Thyroid gland (tissue), 4 donors: ENCODE measurements at places on chromosomes 12 and 14. TPM values are rescaled to one million over a fixed set of nuclear protein-coding genes. Genes with fewer than 3 reads are reported as not detected.

Gene DAO
- not detected for total RNA-seq

Gene RAPGEF3
- 150 TPM for total RNA-seq

Gene FAM222A
- total RNA-seq = 1.7 TPM

Gene POTEM
- not detected for total RNA-seq

Gene SPIC
- not detected for total RNA-seq

DNA sequence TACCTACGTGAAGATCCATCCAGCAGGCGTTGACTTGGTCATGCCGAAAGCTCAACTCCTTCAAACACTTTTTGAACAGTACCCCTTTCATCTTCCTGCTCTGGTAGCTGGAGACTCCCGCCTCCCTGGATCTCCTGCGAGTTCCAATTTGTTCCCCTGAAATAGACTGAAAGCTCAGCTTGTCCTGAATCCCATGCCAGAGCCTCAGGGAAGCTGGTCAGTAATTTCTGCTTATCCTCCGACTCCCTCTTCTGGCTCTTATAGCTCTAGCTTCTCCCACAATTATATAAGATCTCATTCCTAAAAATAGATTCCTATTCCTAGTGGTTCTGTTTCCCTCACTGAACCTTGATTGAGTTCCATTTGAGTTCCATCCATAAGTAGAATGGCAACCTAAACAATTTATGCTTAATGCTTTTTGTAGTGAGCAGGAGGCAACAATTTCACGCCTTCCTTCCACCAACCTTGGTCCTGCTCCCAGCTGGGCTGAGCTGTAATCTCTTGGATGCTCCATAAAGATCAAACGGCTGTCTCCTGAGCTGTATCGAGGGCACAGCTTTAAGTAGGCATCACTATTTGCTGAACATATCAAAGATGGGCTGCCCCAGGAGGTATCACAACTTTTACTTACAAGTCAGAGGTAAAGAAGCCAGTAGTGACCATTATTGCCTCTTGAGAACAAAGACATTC is 8.0 kb upstream of the TMEM132C start:
- DNase-seq = no peak
- no peak overlapping the region for H3K4me3 ChIP-seq
- H3K36me3 ChIP-seq = no peaks in the 10 kb centered on the region
- H3K27ac ChIP-seq = no peak overlapping the region
- H3K27me3 ChIP-seq = no peaks in the 10 kb centered on the region

DNA sequence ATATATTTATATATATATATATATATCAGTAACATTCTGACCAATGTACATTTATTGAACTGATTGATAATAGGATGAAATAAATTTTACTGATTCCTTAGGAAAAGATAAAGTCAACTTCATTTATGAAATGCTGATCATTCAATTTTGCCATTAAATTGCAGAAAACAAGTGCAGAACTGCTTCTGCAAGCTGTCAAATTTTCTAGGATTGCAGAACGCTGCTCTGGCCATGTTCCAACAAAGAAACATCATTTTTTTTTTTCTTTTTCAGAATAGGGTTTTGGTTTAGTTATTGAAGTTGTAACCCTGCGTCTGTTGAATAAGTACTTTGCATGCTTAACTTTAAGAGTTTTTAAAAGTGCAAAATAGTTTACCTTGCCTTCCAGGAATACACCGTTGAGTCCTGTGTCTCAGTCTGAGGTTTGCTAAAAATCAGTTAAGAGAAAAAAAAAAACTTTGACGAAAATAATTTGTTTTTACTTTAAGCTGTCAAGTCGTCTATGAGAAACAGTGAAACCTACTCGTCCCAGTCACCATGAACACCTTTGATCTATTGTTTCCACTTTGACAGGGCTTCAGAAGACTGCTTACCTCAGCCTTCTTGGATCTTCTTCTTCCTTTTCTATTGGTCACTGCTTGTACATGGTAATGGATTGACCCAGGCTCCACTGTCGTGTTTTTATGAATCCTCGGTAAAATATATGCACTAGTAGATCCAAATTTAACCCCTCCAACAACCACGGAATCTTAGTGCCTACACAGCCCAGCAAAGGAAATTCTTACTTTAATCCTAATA is at the start of gene KERA:
Gene KERA (minus strand): TSS at position 657 of the 798 bp plus-strand sequence. CDS start 1,743 bp downstream, outside the sequence.
- no peak within 1 kb of the TSS for H3K4me3 ChIP-seq
- H3K27ac ChIP-seq = no peak within 1 kb of the TSS
- DNase-seq = no peak
- H3K4me1 ChIP-seq = no peaks in the 10 kb centered on the region
- no peaks in the 10 kb centered on the region for H3K27me3 ChIP-seq

- peaks cover 9% of the 10 kb centered on the region for H3K4me1 ChIP-seq
- H3K4me3 ChIP-seq = no peak overlapping the region
- DNase-seq = no peak
- H3K27ac ChIP-seq = no peak overlapping the region
Observed at GRCh38 chr12:81196595-81196994, 118.7 kb downstream of the ACSS3 start.

DNA sequence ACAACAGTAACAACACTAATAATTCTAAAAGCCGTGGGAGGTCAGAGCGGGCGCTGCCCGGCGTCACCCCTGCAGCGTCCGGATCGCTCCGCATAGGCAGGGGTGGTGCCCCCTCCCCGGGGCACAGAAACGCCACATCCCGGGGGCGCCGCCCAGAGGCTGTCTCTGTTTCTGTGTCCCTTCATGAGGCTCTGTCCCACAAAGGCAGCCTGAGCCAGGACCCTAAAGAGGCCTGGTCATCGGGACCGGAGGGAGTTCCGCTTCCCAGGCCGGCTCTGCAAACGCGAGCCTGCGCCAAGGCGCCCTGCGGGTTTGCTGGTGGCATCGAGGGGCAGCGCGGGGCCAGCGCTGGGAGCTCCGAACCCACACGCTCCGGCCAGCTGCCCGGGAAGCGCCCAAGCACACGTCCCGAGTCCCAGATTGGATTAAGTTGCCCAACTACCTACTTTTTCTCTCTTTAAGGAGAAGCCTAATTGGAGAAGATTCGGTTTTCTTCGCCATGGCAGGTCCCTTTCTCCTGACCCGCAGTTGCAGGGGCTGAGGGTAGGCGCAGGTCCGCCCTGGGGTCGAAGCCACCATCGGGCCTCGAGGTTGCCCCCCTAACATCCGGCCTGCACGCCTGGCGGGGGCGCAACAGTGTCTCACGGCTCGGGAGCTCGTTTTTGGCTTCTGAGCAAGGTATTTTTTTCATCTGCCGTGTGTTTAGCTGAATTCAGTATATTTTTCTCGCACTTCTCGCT is 421.7 kb downstream of the VRK1 start:
- H3K4me1 ChIP-seq = peaks cover 8% of the 10 kb centered on the region
- H3K27me3 ChIP-seq = no peaks in the 10 kb centered on the region
- DNase-seq = peak; percentile 17

DNA sequence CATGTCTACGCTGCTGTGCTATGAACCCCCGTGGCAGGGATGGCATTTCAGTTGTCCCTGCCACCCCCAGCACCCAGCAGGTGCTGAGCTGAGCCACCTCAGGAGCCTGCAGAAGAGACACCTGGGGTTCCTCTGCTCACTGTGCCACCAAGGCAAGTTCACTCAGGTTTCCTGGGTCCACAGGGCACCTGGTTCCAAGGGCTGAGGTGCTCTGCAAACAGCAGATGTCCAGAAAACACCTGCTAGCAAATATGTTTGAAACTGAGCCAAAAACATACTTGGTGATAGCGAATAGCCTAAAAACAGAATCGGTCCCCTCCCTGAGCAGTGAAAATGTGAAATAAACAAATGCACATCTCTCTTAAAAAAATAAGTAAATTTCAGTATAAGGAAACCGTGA is 35.6 kb upstream of the GPR68 start:
- H3K27me3 ChIP-seq = no peaks in the 10 kb centered on the region
- no peak overlapping the region for H3K27ac ChIP-seq
- no peak for DNase-seq

- no peak overlapping the region for H3K27ac ChIP-seq
- H3K27me3 ChIP-seq = no peaks in the 10 kb centered on the region
- H3K4me1 ChIP-seq = no peaks in the 10 kb centered on the region
- no peaks in the 10 kb centered on the region for H3K36me3 ChIP-seq
- no peak overlapping the region for H3K4me3 ChIP-seq
Observed at GRCh38 chr12:91127751-91128150, 16.5 kb upstream of the LUM start.

DNA sequence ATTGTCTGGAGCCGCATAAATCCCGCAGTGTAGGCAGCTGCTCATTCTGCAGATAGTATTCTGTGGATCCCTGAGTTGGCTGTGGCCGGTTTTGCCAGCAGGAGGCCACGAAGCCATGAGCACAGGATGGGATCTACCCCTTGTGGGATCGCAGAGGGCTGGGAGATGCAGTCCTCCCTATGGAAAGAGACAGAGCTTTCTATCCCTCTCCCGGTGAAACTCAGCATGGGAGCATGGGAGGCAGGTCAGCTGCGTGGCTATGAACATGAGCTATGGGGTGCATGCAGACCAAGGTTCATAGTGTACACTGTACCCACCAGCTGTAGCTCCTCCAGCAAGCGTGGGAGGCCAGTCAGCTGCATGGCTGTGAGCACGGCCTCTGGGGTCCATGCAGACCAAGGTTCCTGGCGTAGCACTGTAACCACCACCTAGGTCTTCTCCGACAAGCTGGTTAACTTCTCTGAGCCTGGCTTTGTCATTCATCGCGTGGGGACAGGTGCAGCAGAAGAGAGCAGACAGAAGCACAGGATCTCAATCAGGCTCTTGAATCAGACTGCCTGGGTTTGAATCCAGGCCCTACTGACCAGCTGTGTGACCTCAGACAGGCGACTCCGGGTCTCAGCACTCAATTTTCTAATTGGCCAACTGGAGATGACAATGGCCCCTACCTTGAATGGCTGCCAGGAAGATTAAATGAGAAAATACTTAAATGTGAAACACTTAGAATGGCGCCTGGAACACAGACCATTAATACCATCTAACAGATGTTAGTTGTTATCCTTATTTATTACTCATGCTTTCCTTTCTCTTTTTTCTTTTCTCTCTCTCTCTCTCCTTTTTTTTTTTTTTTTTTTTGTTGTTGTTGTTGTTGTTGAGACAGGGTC is 6.0 kb downstream of the BDKRB1 start:
- DNase-seq = no peak
- H3K36me3 ChIP-seq = no peaks in the 10 kb centered on the region
- no peak overlapping the region for H3K4me3 ChIP-seq
- H3K27me3 ChIP-seq = no peaks in the 10 kb centered on the region

GRCh38 chr14:90846511-90846910 is 30.3 kb upstream of the TTC7B start:
- no peak overlapping the region for H3K4me3 ChIP-seq
- no peaks in the 10 kb centered on the region for H3K36me3 ChIP-seq
- no peaks in the 10 kb centered on the region for H3K4me1 ChIP-seq
- H3K27ac ChIP-seq = no peak overlapping the region

GRCh38 chr14:100872259-100873095 is 31.0 kb downstream of the RTL1 start:
- H3K4me1 ChIP-seq = no peaks in the 10 kb centered on the region
- DNase-seq = no peak
- H3K27ac ChIP-seq = no peak overlapping the region
- no peaks in the 10 kb centered on the region for H3K27me3 ChIP-seq
- no peaks in the 10 kb centered on the region for H3K36me3 ChIP-seq
- H3K4me3 ChIP-seq = no peak overlapping the region

DNA sequence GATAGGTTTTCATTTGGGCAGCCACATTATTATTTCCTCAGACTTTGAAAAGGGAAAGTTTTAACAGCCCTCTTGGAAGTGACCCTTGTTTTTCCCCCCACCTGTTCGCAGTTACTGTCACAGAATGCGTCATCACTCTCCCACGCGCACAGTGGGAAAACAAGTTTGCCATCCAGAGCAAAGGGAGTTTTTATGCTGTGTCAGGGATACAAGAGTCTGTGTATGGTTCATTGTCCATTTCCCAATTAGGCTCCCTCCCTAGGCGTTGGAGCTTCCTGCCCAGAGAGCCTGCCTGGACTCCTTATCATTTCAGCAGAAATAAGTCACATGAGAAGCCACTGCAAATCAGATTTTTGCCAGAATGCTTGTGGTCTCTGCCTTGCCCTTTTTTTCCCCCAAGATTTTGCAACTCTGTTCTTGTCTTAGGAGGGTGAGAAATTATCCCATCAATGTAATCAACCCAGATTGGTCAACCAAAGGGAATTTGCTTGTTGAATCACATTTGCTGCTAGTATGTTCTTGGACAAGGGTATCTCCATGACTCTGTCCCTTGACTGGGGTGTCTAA is 104.1 kb downstream of the IGF1 start:
- no peaks in the 10 kb centered on the region for H3K27me3 ChIP-seq
- H3K4me3 ChIP-seq = no peak overlapping the region

- no peaks in the 10 kb centered on the region for H3K36me3 ChIP-seq
- H3K4me3 ChIP-seq = no peak overlapping the region
- no peak overlapping the region for H3K27ac ChIP-seq
- H3K27me3 ChIP-seq = no peaks in the 10 kb centered on the region
Observed at GRCh38 chr14:76742966-76743365, 18.3 kb upstream of the VASH1 start.

DNA sequence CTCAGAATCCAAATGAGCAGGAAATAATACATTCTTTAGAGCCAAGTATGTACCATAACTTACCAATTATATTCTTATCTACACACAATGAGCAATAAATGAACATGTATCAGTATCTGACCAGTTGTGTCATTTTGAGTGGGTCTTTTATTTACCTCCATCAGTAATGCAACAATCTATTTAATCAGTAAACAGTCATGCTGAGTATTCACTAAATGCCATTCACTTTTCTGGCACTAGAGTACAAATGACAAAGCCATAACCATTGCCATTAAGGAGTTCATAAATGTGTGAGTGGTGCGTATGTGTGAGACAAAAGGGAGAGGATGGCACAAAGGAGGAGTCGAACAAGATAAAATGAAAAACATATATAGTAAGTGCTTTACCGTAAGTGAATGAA is 1.5 kb upstream of the STRAP start:
- DNase-seq = no peak
- peaks cover 17% of the 10 kb centered on the region for H3K4me1 ChIP-seq
- no peaks in the 10 kb centered on the region for H3K27me3 ChIP-seq
- no peaks in the 10 kb centered on the region for H3K36me3 ChIP-seq
- H3K27ac ChIP-seq = no peak overlapping the region

DNA sequence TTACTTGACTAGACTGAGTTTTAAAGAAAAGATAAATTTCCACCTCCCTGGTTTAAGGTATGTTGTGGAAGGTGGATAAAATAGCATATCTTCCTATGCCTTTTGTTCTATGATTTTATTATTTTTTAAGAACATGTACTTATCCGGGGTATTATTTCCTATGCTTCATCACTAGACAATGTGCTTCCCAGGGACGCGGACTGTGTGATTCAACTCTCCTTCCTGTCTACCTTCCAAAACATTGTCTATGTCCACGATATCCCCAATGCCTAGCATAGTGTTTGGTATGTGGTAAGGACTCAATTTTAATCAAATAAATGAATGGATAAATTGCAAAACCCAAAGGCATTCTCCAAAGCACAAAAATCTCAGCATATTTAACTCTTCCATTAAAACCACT is 8.3 kb upstream of the CCND2 start:
- H3K4me3 ChIP-seq = no peak overlapping the region
- no peaks in the 10 kb centered on the region for H3K27me3 ChIP-seq
- no peak for DNase-seq
- H3K36me3 ChIP-seq = no peaks in the 10 kb centered on the region
- H3K4me1 ChIP-seq = peaks cover 8% of the 10 kb centered on the region

- no peak overlapping the region for H3K4me3 ChIP-seq
- DNase-seq = no peak
- no peaks in the 10 kb centered on the region for H3K4me1 ChIP-seq
- H3K27me3 ChIP-seq = no peaks in the 10 kb centered on the region
Observed at GRCh38 chr12:53268630-53269562, 797 bp downstream of the ESPL1 start.

- no peak for DNase-seq
- H3K27ac ChIP-seq = no peak overlapping the region
- H3K36me3 ChIP-seq = no peaks in the 10 kb centered on the region
- no peak overlapping the region for H3K4me3 ChIP-seq
Observed at GRCh38 chr12:79927772-79928474, 7.0 kb downstream of the PPP1R12A start.
